ENCODE measurements at places on chromosomes 1 and 21. TPM values are rescaled to one million over a fixed set of nuclear protein-coding genes. Genes with fewer than 3 reads are reported as not detected.

Gene USH2A
- not detected for total RNA-seq

Gene LINGO4
- total RNA-seq, result not detected

Gene IL10
- total RNA-seq, result 0.84 TPM

Gene CRNN
- 1,110 TPM for total RNA-seq

GRCh38 chr21:34967509-34968289 lies 81.4 kb downstream of the RUNX1 start:
- ATAC-seq, result peak; percentile 66

DNA sequence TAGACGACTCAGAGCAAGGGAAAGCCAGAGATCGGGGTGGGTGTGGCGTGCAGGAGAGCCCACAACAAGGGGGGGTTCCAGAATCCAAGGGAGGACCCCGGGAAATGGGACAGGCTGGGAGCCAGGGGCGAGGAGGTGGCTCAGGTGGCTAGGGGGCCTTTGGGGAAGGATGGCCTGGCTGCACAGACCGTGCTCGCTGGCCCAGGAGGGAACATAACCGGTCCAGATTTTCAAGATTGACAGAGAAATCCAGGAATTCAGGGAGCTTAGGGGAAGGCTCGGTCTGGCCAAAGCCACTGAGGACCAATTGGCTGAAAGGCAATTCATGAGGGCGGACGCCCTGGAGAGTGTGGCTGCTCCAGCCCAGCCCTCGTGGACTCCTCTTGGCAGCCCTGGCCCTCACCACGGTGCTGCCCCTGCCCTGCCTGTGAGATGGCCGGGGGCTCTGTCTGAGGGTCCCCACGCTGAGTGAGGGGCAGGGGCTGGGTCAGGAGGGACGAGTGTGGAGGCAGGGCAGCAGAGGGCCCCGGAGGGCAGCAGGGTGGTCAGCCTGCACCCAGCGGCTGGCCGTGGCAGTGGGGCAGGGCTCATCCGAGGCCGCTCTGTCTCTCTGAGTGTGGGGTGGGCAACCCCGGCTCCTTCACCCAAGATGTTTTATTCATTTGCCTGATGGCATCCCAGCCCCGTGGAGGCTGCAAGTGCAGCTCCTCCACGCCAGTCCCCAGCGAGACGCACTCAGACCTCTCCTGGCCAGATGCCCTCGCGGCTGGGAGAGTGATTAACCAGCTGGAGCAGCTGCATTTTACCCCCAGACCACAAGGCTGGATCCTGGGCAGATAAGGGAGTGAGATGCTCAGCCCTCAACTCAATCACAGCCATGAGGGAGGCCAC lies 5.6 kb upstream of the LRRC3 start:
- ATAC-seq, result peak; percentile 15

- no peak for ATAC-seq
Measured at GRCh38 chr1:92791487-92792066, 6.7 kb upstream of the EVI5 start.

Measured in esophagus mucosa (tissue), 1 donor.